Pancreas (tissue), 10 donors: ENCODE measurements at places on chromosomes 5 and 9.

DNA sequence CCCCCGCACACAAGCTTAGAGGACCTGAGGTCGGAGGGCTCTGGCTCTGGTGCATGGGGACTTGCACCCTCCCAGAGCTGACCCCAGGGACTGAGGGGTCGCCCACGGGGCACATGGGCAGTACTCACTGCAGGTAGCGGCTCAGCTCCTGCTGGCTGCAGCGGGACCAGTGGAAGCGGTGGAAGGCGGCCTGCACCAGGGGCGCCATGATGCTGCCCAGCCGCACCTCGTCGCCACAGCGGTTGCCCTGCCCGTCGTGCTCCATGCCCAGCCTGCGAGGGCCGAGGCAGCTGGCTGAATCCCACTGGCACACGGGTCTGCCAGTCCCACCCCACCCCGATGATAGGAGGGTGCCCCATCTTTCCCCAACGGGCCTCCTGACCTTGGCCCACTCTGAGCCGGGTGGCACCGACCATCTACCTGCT lies 93.8 kb downstream of the ZNF354C start:
- no peak for DNase-seq

GRCh38 chr9:123678038-123678877 lies 251.7 kb downstream of the DENND1A start:
- DNase-seq, result no peak

- no peak for DNase-seq
Measured at GRCh38 chr5:112735702-112736101, 2.0 kb upstream of the APC start.

DNA sequence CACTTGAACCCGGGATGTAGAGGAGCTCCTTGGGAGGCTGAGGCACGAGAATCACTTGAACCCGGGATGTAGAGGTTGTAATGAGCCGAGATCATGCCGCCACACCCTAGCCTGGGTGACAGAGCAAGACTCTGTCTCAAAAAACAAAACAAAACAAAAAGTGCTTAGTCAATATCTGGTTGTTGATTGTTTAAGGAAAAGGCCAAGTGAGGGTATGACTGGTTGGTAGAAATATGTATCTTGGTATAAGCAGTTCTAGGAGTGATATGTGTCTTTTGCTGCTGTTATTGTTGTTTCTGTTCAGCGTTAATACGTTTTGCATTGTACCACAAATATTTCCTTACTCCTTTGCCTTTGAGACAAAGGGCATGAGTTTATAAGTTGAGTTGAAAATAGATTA lies 210.7 kb upstream of the DMRT1 start:
- no peak for DNase-seq

DNA sequence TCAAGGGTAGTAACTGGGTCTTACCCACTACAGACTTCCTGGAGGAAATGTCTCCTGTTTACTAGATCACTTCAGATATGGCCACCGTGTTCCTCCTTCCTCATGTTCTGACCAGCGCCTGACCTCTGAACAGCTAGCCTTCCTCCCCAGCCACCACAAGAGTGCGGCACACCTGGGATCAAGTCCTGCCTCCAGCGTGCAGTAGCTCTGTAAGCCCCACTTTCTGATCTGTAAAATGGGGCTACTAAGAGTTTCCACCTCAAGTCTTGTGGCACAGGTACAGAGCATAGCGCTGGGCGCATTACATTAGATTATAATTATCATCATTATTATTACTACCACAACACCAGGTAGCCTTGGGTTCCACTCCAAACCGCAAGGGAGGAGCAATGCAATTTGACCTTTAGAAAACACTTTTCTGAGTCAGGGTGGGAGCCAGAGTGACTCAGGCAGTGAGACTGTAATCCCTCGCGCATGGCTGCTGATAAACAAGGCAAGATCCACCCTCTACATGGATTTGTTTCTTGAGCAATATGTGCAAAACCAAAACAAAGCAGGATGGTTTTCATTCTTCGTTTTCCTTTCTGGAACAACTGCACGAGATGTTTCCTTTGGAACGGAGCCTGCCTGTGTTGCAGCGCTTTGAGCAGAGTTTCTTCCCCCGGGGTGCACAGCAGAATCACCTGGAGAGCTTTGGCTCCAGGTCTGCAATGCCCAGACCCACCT lies 65.0 kb upstream of the ANGPTL2 start:
- DNase-seq, result no peak

GRCh38 chr5:80119372-80119771 lies 84.2 kb downstream of the THBS4 start:
- DNase-seq, result no peak

GRCh38 chr5:76450054-76450453 lies 47.0 kb downstream of the IQGAP2 start:
- DNase-seq, result no peak

DNA sequence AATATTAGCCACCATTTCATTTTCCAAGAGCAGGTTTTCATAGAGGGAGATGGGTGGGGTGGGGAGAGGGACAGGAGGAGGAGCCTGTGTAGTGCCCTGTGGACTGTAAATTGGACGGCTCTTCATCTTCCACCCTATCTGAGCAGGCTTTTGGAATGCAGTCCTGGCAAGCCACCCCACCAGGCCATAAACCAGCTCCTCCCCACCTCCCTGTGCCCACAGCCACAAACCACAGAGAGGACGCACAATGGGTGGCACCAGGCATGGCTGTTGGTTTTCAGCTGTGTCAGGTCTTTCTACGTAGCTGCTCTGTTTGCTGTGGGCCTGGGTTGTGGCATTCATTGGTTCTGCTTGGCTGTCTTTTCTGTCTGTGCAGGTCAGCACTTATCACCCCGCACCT lies 58.0 kb downstream of the PLAC8L1 start:
- no peak for DNase-seq

- DNase-seq, result no peak
Measured at GRCh38 chr5:126628102-126628501, 27.4 kb downstream of the PHAX start.

- no peak for DNase-seq
Measured at GRCh38 chr5:148372893-148373292, 10.9 kb upstream of the FBXO38 start.

DNA sequence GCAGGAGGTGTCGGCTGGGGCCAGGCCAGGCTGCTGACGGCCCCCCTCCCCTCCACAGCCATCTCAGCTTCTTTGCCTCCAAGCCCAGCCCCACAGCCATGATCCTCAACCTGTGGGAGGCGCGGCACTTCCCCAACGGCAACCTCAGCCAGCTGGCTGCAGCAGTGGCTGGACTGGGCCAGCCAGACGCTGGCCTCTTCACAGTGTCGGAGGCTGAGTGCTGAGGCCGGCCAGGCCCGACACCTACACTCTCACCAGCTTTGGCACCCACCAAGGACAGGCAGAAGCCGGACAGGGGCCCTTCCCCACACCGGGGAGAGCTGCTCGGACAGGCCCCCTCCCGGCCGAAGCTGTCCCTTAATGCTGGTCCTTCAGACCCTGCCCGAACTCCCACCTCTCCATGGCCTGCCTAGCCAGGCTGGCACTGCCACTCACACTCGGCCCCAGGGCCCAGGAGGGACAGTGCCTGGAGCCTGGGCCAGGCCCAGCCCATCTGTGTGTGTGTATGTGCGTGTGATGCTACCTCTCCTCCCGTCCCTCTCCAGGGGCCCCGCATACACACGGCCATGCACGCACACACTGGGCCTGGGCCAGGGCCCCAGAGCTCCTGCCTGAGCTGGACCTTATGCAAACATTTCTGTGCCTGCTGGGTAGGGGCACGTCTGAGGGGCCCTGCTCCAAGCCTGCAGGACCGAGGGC lies 19.3 kb downstream of the HK3 start:
- no peak for DNase-seq

DNA sequence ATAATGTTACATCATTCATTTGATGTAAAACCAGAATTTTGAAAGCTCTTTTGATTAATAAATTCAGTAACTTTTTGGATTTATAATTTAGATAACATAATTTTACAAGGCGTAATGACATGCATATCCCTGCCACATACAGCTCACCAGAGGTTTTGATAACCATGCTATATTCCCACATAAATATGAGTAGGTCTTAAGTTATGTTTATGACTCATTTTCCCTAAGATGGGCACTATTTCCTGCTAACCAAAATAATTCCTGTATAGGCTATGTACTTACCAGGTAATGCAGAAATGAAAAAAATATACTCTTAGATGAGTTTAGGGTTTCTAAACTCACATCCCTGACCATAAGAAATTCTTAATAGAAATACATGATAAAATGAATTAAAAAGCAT lies 93.9 kb upstream of the EDIL3 start:
- no peak for DNase-seq

- no peak for DNase-seq
Measured at GRCh38 chr9:89417832-89418473, 80.0 kb downstream of the SEMA4D start.

DNA sequence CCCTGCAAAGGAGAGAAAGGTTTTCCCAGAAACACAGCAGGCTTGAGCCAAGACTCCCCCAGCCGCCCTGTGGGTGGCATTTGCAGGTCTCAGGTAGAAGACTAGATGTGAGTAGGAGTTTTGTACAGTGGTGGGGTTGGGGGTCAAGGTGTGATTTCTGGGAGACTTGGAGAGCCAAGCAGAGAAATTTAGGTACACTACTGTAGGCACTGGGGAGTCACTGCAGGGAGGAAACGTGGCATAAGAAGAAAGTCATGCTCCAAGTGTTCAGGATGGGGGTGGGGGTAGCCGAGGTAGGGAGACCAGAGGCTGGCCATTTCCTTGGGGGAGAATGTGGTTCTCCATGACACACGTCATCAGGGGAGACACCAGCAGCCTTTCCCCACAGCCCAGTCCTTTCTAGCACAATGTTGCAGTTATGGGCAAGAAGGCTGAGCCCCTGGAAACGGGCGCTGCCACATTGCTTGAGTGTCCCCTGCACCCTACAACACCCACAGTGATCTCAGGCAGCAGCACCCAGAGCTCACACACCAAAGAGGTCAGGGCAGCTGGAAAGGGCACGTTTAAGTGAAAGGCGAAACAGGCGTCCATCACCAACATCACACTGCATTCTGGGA lies 210.5 kb downstream of the FSTL4 start:
- DNase-seq, result no peak

GRCh38 chr5:109709225-109709624 lies 19.5 kb downstream of the MAN2A1 start:
- DNase-seq, result peak; percentile 42

DNA sequence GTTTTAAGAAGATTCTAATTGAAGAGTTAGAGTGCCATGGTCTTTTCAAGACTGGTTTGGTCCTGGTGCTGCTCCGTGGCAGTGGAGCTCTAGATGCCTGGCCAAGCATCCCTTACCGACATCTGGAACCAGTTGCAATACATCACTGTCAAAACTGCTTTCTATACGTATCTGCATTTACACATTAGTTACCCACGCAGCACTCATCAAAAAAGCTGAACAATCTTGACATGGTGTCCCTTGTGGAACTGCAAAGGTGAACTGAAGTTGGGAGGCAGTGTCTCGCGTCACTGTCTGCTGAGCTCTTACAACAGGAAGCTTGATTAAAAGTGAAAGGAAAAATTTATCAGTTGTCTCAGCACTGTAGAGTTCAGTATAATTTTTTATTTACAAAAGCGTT lies 82.6 kb downstream of the PBX3 start:
- no peak for DNase-seq

DNA sequence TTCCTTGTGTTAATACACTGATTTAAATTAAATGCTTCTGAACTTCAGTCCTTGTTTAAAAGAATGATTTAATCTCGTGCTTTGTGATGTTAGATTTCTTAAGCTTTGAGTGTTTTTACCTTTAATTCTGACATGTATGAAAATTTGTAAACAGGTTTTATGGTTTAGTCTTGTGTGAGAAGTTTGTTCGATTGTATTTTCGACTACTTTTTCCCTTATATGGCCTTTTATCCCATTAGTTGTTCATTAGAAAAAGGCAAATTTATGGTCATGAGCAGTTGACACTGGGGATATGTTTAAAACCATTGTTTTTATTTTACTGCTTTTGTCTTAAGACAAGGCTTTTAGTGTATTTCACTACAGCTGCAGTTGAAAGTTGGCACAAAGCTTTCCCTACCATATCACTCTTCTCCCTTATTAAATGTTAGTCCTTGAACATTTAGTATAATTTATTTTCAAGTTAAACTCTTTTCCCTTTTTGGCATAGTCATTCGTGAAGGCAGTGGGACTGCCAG lies 3.3 kb downstream of the UBE2R2 start:
- DNase-seq, result no peak

- no peak for DNase-seq
Measured at GRCh38 chr5:57174128-57174889, 450 bp downstream of the GPBP1 start.

DNA sequence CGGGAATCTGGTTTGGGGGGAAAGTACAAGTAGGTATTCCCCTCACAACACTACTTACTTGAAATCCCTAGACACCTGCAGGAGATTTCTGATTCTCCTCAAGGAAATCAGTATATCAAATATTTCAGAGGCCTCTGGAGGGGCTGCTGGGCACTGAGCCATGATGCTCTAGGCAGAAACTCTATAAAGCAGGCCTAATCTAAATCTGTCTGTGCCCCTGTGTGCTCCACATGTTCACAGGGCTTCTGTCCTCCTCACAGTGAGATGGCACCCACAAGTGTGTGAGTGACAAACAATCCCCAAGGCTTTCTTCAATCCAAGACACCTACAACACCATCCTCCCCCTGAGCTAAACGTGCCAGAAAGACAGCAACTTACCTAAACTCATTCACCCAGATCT lies 39.0 kb downstream of the NIPSNAP3B start:
- no peak for DNase-seq

DNA sequence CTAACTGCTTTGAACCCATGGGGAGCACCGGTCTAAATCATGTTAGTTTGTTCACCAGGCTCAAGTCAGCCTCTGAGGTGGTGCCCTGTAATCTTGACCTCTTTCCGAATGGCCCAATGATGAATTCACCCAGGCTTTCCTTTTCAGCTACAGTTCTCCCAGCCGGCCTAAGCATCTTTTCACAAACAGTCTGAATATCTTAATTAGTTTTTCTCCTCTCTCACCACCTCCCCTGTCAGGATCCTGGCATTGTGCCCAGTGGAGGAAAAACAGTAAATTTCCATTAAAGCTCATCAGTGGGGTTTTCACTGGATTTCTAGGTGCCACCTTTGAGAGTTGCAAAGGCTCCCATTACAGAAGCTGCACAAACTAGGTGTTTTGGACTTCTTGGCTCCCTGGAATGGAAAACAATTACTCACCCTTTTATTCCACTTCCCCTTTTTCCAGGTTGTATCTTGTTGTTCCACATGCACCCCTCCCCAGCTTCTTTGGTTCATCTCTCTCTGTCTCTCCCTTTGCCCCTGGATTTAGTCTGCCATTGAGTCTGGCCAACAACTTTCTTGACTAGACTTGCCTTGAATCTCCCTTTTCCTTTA lies 69.4 kb upstream of the ADAMTSL1 start:
- DNase-seq, result no peak

GRCh38 chr5:164998590-164998989 lies 1493.2 kb downstream of the MAT2B start:
- no peak for DNase-seq

- no peak for DNase-seq
Measured at GRCh38 chr5:95424016-95424415, 32.9 kb downstream of the FAM81B start.

DNA sequence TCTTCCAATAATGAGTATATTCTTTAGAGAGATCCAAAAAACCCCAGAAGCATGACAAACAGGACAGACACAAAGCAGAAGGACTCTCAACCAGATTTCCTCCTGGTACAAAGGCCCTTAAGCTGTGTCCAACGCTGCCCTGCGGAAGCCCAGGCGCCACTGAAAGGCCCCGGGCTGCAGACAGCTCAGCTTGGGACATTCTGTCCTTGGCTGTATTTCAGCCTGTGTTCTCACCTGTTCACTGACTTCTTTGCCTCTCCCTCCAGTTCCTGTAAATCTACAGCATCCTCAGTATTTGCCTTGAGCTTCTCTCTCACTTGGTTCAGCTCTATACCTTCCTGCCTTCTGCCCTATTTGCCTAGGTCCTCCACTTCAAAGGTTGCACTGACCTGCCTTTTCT lies 96.5 kb downstream of the SH3TC2 start:
- DNase-seq, result no peak

- DNase-seq, result no peak
Measured at GRCh38 chr5:77987331-77987730, 211.2 kb upstream of the TBCA start.
